IPS-NIHi11 (cell line): ENCODE measurements at places on chromosomes 2 and 18.
A peak's percentile ranks its signal among the peaks of the same experiment; 100 is the strongest.

- DNase-seq: peak; percentile 72
Observed at GRCh38 chr2:66574701-66575624, 140.0 kb downstream of the MEIS1 start.

DNA sequence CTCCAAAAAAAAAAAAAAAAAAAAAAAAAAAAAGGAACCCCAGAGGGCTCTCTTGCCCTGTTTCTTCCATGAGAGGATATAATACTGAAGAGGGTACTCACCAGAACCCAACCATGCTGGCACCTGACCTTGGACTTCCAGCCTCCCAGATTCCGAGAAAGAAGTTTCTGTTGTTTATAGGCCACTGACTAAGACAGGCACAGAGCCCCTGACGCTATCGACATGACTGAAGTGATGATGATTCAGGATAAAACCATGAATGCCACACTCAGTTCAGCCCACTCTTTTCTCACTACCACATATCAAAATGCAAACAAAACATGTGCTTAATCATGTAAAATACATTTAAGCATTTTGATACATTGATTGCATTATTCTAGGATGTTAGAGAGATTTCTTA, 66.1 kb upstream of the CDCA7 start:
- no peak for DNase-seq

DNA sequence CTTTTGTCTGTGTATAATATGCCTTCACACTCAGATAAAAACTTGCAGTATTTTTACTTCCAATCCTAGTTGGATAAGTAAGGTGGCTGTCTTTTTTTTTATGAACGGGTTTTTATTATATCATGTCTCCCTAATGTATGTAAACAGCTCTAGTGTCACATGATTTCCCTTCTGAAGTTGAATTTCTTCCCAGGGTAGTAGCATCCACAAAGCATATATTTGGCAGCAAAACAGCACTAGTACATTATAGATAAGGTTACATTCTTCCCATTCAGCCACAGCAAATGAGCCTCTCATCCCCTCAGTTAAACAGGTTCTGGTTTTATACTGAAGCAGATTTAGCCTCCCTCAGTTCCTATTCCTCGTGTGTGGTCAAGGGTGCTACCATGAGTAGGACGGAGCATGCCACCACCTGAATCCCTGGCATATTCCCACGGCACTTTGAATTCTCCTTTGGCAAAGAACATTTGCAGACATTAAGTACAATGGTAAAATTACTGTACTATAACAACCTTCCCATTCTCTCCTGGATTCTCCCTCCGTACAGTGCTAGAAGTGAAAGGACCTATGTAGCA, 15.4 kb upstream of the DTNA start:
- no peak for DNase-seq

- DNase-seq: no peak
Observed at GRCh38 chr2:160621748-160622147, 128.1 kb upstream of the RBMS1 start.

DNA sequence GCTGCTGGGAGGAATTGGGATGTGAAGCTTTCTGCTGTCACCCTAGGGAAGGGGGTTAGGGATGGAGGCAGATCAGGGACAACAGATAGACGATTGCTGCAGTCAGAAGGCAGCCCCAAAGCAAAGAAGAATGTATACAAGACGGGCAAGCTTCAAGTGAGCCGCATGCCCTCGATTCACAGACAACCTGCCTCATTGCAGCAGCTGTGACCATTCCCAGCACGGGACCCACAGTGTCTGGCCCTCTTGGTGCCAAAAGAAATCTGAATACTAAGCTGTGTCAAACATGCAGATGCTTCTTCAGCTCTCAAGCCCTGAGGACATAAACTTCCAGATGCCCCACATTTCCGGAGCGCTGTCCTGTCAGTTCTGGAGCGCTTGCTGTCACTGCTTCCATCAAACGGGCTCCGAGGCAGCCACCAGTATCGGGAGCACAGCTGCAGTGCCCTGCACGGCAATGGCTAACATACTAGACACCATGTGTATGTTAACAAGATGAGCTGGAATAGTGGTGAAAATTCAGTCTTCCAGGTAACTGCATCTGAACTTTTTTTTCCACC, 33.8 kb downstream of the PRELID3A start:
- no peak for DNase-seq

DNA sequence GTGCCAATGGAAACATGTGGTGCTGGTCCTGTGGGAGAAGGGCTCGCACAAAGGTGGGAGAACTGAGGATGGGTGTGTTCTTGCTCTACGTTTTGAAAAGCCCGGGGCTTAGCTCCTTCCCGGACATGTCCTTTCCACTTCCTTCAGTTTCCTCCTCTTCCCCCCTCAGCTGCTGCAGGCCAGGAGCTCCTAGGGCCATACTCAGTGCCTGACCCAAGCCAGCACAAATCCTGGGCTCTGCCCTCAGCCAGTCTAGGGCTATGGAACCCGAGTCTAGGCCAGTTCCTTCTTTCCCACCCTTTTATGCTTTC, 1.4 kb upstream of the SIX2 start:
- DNase-seq: no peak

GRCh38 chr18:59516356-59517155, 157.5 kb upstream of the LMAN1 start:
- peak; percentile 23 for DNase-seq

- DNase-seq: no peak
Observed at GRCh38 chr18:74457725-74458421, 765 bp upstream of the DIPK1C start.
